ENCODE measurements at places on chromosomes 6 and 20.

- no peak overlapping the region for H3K27ac ChIP-seq
- H3K36me3 ChIP-seq, result no peaks in the 10 kb centered on the region
- H3K4me1 ChIP-seq, result no peaks in the 10 kb centered on the region
- H3K27me3 ChIP-seq, result no peaks in the 10 kb centered on the region
- no peak overlapping the region for H3K4me3 ChIP-seq
- DNase-seq, result no peak
Observed at GRCh38 chr6:131740161-131740560, 29.3 kb upstream of the CTAGE9 start.

DNA sequence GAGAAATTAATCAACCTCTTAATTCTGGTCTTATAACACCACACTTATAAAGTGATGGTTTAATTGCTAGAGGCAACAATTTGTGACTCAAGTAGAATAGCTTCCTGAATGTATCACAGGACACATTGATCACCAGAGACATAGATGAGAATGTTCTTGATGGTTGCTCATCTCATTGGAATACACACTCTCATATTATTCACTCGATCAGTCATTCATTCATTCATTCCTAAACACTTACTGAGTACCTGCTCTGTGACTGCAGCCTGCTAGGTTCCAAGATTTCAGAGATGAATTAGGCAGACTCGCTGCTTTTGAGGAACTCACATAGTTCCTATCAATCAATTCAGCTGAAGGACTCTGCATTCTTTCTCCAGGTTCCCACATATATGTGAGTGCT, 365.1 kb upstream of the SOX4 start:
- H3K4me1 ChIP-seq, result no peaks in the 10 kb centered on the region
- H3K4me3 ChIP-seq, result no peak overlapping the region

DNA sequence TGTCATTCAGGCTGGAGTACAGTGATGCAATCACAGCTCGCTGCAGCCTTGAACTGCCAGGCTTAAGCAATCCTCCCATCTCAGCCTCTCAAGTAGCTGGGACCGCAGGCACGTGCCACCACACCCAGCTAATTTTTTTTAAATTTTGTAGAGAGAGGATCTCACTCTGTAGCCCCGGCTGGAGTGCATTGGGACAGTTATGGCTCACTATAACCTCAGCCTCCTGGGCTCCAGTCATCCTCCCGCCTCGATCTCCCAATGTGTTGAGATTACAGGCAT, 86.5 kb downstream of the SERAC1 start:
- peaks cover 4% of the 10 kb centered on the region for H3K36me3 ChIP-seq
- no peak overlapping the region for H3K4me3 ChIP-seq
- H3K27me3 ChIP-seq, result no peaks in the 10 kb centered on the region
- H3K4me1 ChIP-seq, result no peaks in the 10 kb centered on the region
- H3K27ac ChIP-seq, result no peak overlapping the region

- H3K27ac ChIP-seq, result no peak overlapping the region
- no peak overlapping the region for H3K4me3 ChIP-seq
- no peaks in the 10 kb centered on the region for H3K4me1 ChIP-seq
- H3K27me3 ChIP-seq, result no peaks in the 10 kb centered on the region
- DNase-seq, result no peak
Observed at GRCh38 chr6:64250126-64250525, 614.5 kb downstream of the PHF3 start.

GRCh38 chr6:108275976-108276375, 15.1 kb upstream of the SNX3 start:
- no peak overlapping the region for H3K4me3 ChIP-seq
- H3K27me3 ChIP-seq, result no peaks in the 10 kb centered on the region
- H3K27ac ChIP-seq, result no peak overlapping the region
- DNase-seq, result no peak

DNA sequence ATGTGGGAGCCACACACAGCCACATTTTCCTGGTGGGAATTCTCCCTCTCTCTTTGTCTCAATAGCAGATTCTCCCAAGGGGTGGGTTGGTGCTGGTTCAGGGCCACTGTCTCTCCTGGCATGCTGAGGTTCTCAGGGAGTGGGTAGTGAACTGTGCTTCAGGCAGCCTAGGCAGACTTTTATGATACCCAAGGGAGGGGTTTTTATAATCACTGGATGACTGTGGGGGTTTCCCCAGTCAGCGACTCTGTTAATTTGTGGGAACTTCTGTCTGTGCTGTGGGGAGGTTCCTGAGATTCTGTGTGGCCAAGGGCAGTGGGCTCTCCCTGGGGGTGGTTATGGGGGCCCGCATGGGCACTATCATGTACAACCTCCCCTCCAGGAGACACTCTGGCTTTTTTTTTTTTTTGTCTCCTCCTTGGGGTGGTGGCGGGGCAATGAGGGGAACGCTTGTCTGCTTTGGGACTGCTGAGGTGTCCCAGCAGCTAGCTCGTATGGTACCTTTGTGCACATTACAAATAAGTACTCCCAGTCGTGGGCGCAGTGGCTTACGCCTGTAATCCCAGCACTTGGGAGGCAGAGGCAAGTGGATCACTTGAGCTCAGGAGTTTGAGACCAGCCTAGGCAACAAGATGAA, 10.0 kb downstream of the PTK7 start:
- H3K36me3 ChIP-seq, result no peaks in the 10 kb centered on the region
- DNase-seq, result no peak

DNA sequence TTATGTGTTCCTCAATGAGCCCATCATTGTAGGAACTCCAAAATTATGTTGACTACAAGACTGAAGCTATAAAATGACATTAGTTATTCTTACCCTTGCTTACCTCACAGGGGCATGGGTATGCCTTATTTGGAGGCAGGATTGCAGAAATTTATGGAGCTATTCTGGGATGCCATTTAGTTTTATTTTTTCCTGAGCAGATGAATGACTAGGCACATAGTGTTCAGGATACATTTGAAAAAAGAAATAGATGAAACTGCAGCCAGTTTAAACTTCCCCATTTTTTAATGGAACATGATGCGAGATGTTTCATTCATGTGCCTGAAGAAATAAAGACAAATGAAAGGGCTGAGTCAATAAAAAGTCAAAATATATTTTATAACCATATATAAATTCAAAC, 399.2 kb upstream of the JAG1 start:
- no peak for DNase-seq
- H3K4me1 ChIP-seq, result no peaks in the 10 kb centered on the region
- no peaks in the 10 kb centered on the region for H3K27me3 ChIP-seq
- H3K36me3 ChIP-seq, result no peaks in the 10 kb centered on the region
- H3K27ac ChIP-seq, result no peak overlapping the region
- H3K4me3 ChIP-seq, result no peak overlapping the region

DNA sequence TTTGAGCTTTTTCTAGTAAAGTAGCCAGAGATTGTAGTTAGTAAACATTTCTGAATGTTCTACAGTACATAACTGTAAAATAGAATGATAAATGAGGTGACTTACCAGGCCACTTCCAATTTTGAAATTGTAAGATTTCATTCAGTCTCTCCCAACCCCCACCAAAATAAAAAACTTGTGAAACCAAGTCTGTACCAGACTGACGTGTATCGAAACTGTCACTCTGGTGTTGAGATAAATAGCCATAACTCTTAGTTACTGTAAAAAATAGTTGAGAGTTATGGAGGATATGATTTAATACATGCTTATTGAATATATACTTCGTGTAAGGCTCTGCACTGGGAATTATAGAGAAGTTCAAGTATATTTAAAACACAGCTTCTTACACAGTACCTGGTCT, 455.7 kb downstream of the PLCB1 start:
- no peaks in the 10 kb centered on the region for H3K4me1 ChIP-seq
- no peaks in the 10 kb centered on the region for H3K36me3 ChIP-seq
- no peak overlapping the region for H3K27ac ChIP-seq
- no peaks in the 10 kb centered on the region for H3K27me3 ChIP-seq

GRCh38 chr6:161168281-161168891, 105.5 kb downstream of the AGPAT4 start:
- no peak for DNase-seq
- H3K4me3 ChIP-seq, result no peak overlapping the region
- no peaks in the 10 kb centered on the region for H3K27me3 ChIP-seq
- H3K27ac ChIP-seq, result no peak overlapping the region
- peaks cover 23% of the 10 kb centered on the region for H3K36me3 ChIP-seq

Measured in esophagus squamous epithelium (tissue), 5 donors.